ENCODE measurements at places on chromosomes 11 and 22.

- DNase-seq: no peak
Measured at GRCh38 chr22:27207907-27208306, 550.5 kb downstream of the MIAT start.

- DNase-seq: peak; percentile 84
Measured at GRCh38 chr11:6320411-6321155, at the start of gene CAVIN3. TSS of gene CAVIN3 (minus strand) at chr11:6320501. CDS start at chr11:6320476, 25 bp downstream.

DNA sequence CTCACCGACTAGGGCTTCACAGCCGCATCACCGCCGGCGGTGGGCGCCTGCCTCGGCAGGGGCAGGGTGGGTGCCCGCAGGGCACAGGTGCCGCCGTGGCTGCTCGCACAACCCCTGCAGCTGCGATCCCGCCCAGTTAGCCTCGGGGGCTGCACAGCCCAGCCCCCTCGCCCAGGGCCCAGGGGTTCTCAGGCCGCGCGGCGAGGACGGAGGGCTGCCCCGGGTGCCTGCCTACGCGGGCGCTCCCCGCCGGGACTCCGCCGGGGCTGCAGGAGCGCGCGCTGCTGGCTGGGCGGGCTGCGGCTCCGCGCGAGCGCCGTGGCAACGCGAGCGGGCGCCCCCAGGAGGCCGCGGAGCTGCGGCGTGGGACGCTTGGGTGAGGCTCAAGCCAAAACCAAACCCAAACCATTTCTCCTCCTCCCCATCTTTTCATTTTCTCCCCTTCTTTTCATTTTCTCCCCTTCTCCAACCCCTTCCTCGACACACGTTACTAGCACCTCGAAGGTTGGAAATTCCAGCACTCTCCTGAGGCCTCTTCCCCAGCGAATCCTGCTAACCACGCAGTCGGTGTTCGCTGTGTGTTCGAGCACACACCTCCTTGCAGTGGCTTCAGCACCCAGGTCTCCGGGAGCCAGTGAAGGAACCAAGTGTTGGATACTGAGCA lies at the start of gene MICAL3:
Gene MICAL3, minus strand, starts transcription at position 286 of the 664 bp plus-strand sequence. CDS start 117,749 bp downstream, outside the sequence.
- DNase-seq: peak; percentile 42

DNA sequence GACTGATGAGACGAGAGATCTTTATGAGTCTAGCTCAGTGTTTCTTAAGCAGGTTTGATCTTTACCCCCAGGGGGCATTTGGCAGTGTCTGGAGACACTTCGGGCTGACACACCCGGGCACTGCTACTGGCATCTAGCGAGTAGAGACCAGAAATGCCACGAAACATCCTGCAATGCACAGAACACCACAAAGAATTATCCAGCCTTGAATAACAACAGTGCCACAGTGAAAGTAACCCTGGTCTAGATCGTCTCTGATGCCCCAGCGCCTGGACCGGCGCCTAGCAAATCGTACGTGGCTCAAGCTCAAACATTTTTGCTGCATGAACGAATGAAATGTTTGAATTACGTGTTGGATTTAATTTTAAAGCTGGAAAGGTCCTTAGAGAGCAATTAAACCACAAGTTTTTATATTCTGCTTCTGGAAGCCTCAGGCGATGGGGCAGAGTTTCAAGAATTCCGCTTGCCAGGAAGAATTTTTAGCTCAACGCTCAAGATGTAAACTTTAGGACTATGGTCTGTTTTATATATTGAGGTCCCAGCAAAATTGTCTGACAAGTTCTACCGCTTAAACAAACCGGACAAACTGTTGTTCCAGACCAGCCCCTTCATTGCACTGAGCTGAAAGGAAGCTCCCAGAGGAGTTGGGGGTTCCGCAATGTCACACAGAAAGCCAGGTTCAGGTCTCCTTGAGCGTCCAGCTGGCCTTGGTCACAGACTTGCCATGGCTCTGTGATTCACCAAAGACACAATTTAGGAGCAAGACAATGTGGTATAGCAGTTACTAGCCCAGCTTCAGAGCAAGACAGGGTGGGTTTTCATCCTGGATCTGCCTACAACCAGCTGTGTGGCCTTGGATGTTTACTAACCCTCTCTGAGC lies 44.2 kb upstream of the SMTN start:
- DNase-seq: peak; percentile 71

- DNase-seq: no peak
Measured at GRCh38 chr11:46604796-46605195, 11.0 kb upstream of the AMBRA1 start.

DNA sequence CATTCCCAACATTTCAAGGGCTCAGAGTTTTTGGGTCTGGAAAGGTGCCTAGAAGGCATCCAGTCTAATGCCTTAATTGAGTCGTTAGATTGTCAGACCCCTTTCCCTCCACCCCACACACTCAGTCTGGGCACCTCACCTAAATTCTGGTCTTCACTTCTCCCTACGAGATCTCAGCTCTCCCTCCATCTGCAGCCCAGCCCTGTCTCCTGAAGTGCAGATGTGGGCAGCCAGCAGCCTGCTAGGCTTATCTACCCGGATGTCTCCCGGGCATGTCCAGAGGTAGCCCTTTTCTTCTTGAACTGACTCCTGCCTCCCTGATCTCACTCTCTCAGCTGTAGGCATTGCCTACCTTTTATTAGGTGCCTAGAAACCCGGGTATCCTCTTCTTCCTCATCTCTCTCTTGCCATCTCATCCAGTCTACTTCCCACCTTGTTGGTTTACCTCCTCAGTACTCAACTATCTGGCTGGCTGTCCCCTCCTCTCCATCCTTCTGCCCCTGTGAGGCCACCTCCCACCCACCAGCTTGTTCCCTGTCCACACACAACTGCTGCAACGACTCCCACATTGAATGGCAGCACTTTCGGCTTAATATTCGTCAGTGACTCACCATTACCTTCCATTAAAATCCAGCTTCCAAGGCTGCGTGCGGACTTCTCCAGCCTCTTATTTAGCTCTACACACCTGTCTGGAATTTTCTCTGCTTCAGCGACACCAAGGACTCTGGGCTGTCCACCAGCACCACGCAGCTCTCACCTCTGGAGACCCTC lies 6.2 kb downstream of the SEPTIN3 start:
- no peak for DNase-seq

DNA sequence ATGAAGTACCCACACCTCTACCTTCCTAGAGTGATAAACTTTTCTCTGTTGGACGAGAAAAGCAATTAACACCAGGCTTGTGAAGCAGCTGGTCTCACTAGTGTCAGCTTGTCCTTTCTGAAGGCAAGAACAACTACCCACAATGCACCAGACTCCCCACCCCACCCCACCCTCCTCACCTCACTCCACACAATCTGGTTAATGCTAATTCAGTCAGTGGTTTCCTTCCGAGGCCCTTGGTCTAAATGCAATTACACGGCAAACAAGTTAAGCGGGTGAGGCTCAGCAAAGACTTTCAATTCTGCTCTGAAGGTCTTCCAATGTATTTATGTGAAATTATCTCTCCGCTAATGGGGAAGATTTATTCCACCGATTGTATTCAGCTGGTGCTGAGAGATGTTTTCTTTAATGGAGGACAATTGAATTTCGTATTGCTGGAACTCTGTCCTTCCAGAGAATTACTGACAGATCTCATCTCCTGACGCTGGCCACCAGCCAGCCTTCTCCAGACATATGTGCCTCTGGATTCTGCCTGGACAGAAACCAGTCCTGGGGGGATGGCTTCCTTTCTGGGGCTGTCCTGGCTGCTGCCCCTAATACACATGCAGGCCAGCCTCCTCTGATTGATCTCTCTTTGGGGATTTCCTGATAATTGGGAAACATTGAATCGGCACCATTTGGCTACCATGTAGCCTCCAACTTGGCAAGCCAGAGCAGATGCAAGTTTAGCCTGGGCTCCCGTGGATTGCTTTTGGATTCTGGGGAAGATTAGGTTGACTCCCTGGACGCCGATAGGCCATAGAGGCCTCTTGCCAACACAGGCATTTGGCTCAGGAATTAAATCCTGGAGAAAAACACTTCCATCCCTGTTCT lies 165.8 kb upstream of the NARS2 start:
- no peak for DNase-seq

- DNase-seq: no peak
Measured at GRCh38 chr22:47788461-47788860, 1026.0 kb downstream of the TBC1D22A start.

DNA sequence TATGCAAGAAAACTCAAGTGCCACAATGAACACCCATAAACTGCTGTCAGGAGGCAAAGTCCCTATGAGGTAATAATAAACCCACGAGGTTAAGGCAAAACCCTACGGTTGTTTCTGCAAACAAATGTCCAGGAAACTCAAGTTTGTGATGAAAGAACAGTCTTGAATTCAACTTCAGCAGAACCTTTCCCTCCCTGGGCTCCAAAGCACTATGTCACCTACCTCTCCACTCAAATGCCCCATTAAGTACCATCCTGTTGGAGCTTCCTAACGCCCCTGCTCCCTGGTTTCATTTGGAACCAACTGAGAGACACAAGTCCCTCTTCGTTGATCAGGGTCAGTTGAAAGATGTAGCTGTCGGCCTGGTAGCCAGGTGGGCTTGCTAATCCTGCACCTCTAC lies 2.6 kb upstream of the C11orf91 start:
- DNase-seq: no peak

GRCh38 chr11:118437208-118438125 lies 1.2 kb downstream of the KMT2A start:
- DNase-seq: peak; percentile 29

GRCh38 chr11:27456140-27456794 lies 16.3 kb downstream of the LGR4 start:
- no peak for DNase-seq

DNA sequence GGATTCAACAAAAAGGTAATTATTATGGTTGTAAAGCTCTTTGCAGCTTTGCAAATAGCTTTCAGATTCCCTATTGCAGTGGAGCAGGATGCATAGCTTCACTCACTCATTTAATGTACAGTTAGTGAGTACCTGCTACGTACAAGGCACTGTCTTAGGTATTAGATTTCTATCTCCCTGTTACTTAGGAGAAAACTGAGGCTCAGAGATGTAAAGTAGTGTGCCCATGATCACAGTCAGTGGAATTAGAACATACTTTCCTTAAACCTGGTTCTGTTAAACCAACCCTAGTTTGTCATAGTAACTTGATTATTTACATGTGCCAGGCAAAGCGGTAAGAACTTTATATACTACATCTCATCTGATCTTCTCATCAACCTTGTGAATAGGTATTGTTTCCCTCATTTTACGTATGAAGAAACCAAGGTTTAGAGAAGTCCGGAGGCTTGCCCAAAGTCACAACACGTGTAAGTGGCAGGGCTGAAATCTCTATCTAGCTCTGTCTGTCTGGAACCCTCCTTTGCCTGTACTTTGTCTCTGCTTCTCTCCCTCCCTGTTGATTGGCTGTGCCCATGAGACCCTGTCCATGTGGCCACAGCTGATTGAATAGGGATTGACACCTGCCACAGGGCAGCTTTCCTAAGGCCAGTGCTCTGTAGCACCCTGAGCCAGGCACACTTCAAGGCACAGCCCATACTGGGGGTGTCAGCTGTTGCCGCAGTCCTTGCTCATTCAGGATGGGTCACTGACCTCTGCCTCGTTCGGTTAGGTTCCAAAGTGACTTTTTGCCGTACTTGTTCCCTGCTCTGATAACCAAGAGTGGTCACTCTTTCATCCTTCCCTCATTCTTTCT lies 63.8 kb upstream of the PRSS23 start:
- no peak for DNase-seq

- DNase-seq: no peak
Measured at GRCh38 chr22:46675938-46676337, 55.8 kb downstream of the GRAMD4 start.

- no peak for DNase-seq
Measured at GRCh38 chr11:12089473-12089872, 20.9 kb upstream of the MICAL2 start.

DNA sequence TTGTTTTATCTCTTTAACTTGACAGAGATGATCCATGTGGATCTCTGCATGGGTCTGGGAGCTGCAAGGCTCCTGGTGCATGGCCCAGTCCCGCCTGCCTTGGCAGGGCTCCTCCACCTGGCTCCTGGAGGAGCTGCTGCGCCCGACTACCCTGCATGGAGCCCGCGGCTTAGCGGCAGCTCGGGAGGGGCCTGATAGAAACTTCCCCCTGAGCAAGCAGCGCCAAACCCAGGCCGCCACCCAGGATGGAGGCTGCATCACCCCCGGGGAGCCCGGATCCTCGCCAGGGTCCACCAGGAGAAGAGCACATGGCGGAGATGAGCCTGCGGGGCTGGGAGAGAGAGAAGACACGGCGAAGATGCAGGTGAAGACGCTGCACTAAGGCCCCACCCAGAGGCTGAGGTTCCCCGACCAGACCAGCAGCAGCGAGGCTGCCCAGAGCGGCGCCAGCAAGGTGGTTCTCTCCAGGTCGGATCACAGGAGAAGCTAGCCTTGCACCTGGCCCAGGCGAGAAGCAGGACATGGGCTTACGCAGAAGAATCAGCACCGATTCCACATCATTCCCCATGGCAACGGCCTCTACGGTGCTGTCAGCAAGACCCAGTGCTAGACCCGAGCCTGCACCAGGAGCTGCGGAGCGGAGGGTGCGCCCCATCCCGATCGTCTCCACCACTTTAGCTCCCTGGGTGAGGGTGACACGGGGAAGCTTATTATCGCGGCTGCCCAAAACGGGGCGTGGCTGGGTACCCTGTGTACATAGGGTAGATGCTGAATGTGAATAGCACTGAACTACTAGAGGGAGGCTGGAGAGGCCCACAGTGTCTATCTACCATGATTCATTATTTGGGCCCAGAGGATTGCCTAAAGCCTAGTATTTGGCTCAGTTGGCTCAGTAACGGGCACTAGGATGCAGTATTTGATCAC lies 41.3 kb upstream of the VPREB1 start:
- no peak for DNase-seq

- no peak for DNase-seq
Measured at GRCh38 chr11:59559886-59560285, 48.5 kb downstream of the OR4D9 start.

DNA sequence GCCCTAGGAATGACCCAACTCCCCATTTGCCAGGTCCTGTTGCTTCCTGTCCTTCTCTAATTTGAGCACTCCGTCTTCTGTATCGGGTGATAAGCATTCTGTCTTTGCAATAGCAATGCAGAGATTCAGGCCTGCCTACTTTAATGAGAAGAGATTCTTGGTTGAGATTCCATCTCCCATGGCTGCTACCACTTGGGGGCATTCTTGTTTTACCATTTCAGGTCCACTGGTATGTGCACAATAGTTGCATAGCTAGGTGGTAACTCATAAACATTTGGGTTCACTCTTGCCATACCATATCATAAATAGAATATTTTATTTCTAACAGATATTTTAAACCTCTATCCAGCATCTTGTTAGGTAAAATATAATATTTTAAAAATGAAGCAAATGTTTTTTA lies 34.4 kb upstream of the CALCB start:
- no peak for DNase-seq

GRCh38 chr11:132402071-132402684 lies 1031.8 kb downstream of the NTM start:
- no peak for DNase-seq

- no peak for DNase-seq
Measured at GRCh38 chr22:17431179-17431578, 61.9 kb downstream of the CECR2 start.

GRCh38 chr11:92811341-92811740 lies 158.1 kb upstream of the MTNR1B start:
- DNase-seq: no peak

GRCh38 chr11:58691675-58692074 lies 40.1 kb downstream of the GLYAT start:
- DNase-seq: no peak

DNA sequence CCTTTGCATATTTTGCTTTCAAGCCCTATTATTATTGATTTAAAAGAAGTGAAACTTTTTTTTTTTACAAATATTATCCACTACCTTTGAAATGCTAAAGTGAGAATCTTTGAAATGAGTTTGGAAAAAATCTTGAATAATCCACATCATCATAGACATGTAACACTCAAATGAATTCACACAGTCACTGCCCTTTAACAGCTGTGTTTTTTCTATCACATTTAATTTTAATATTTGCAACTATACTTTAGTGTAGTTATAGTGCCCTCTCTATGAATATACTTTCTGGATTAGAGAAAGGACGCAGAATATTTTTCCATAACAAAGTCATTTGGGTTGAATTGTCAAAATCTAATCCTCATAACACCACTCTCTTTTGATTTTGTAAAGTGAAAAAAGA lies 37.9 kb upstream of the MTMR2 start:
- peak; percentile 13 for DNase-seq

All from right lung (tissue), 10 donors.